A549 treated with dexamethasone at 1 μM for 4 hours (cell line): ENCODE measurements at places on chromosomes 3 and 15. TPM values are rescaled to one million over a fixed set of nuclear protein-coding genes. Genes with fewer than 3 reads are reported as not detected.

The GOLGA8K gene
- 0.34 to 1.2 TPM (median 0.62 TPM) in 5 replicates for total RNA-seq

The RARRES1 gene
- 7.3 to 12.3 TPM (median 8.8 TPM) in 5 replicates for total RNA-seq

The LNP1 gene
- 0.65 to 1.0 TPM (median 0.88 TPM) in 5 replicates for total RNA-seq

The FBXO40 gene
- not detected in 5 replicates for total RNA-seq

The TTLL13 gene
- total RNA-seq, result 0.09 to 0.25 TPM (median 0.12 TPM) in 5 replicates

The GOLGA8T gene
- 1.1 to 1.9 TPM (median 1.6 TPM) in 5 replicates for total RNA-seq

The PIF1 gene
- 6.7 to 15.9 TPM (median 13.2 TPM) in 5 replicates for total RNA-seq

The TRPM1 gene
- not detected in 5 replicates for total RNA-seq

The CPEB1 gene
- 2.0 to 4.0 TPM (median 3.3 TPM) in 5 replicates for total RNA-seq

The PARP6 gene
- 42.5 to 64.4 TPM (median 60.6 TPM) in 5 replicates for total RNA-seq
